Activated T-cell treated with anti-CD3 and anti-CD28 coated beads, Interleukin-2, amount 50 U/mL, for 72 hours (primary cell): ENCODE measurements at places on chromosomes 3 and 15. TPM values are rescaled to one million over a fixed set of nuclear protein-coding genes. Genes with fewer than 3 reads are reported as not detected.

Gene SPINK8
- not detected for total RNA-seq

- no peaks in the 10 kb centered on the region for H3K27me3 ChIP-seq
- DNase-seq: no peak
- H3K4me3 ChIP-seq: no peak overlapping the region
- H3K27ac ChIP-seq: no peak overlapping the region
- H3K4me1 ChIP-seq: peaks cover 31% of the 10 kb centered on the region
- H3K36me3 ChIP-seq: peaks cover 28% of the 10 kb centered on the region
These were observed 23.9 kb upstream of the SLC12A8 start for GRCh38 chr3:125236331-125236903.

DNA sequence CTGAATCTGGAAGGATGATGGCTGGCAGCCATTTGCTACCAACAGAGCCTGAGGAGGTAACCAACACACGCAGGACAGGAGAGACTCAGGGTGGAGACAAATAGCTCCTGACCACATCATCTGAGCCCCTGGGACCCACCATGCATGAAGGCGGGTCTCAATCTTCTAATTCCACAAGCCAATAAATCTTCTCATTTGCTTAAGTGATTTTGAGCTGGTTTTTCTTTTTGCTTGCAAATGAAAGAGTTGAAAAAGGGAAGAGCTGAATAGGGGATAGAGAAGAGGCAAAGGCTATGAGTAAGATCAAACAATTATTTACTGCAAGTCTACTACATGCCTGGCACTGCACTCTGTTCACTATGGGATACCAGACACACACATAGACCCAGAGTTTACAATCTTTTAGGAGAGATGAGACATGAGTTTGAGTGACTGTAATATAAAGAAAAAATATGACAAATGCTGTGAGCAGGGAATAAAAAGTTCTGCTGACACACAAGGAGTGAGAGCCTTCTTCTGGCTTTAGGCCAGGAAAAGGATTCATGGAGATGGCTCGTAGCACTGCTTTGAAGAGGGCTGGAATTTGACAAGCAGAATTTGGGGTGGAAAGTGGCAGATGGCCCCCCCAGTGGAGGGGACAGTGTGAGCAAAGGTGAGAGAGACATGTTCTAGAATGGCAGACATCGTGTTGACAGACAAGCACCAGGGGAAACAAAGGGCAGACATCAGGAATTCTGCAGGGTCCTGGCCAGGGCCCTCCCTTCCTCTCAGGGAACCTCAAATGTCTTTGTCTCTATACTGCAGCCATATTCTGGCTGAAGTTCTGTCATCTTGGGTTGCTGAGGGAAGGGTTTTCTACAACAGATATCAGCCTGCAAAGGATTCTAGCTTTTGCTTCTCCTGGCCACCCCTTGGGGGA, 69.8 kb upstream of the WNT5A start:
- no peaks in the 10 kb centered on the region for H3K36me3 ChIP-seq
- DNase-seq: no peak
- H3K27ac ChIP-seq: no peak overlapping the region
- no peaks in the 10 kb centered on the region for H3K4me1 ChIP-seq
- no peak overlapping the region for H3K4me3 ChIP-seq
- no peaks in the 10 kb centered on the region for H3K27me3 ChIP-seq

- no peak overlapping the region for H3K27ac ChIP-seq
- H3K27me3 ChIP-seq: no peaks in the 10 kb centered on the region
- no peak overlapping the region for H3K4me3 ChIP-seq
- no peaks in the 10 kb centered on the region for H3K4me1 ChIP-seq
- H3K36me3 ChIP-seq: no peaks in the 10 kb centered on the region
These were observed 100.2 kb upstream of the TLE3 start for GRCh38 chr15:70197945-70198361.

- H3K36me3 ChIP-seq: peaks cover 5% of the 10 kb centered on the region
- no peak overlapping the region for H3K27ac ChIP-seq
- DNase-seq: no peak
These were observed 15.8 kb downstream of the MFN1 start for GRCh38 chr3:179363332-179363731.
